ENCODE measurements at places on chromosomes 16 and 17. TPM values are rescaled to one million over a fixed set of nuclear protein-coding genes. Genes with fewer than 3 reads are reported as not detected.

GAS7 gene
- 0.38 TPM for total RNA-seq

KRT40 gene
- total RNA-seq = not detected

CLEC18A gene
- under 0.01 TPM for total RNA-seq

POLR3E gene
- total RNA-seq = 43.5 TPM

MIEN1 gene
- total RNA-seq = 16.7 TPM

SLC47A2 gene
- not detected for total RNA-seq

CREBBP gene
- 10.1 TPM for total RNA-seq

FOXN1 gene
- total RNA-seq = not detected

CES2 gene
- total RNA-seq = 19.2 TPM

ZP2 gene
- not detected for total RNA-seq

MSLN gene
- under 0.01 TPM for total RNA-seq

PTX4 gene
- 0.19 TPM for total RNA-seq

NT5C3B gene
- 57.5 TPM for total RNA-seq
